ENCODE measurements at places on chromosomes 5 and 9.

DNA sequence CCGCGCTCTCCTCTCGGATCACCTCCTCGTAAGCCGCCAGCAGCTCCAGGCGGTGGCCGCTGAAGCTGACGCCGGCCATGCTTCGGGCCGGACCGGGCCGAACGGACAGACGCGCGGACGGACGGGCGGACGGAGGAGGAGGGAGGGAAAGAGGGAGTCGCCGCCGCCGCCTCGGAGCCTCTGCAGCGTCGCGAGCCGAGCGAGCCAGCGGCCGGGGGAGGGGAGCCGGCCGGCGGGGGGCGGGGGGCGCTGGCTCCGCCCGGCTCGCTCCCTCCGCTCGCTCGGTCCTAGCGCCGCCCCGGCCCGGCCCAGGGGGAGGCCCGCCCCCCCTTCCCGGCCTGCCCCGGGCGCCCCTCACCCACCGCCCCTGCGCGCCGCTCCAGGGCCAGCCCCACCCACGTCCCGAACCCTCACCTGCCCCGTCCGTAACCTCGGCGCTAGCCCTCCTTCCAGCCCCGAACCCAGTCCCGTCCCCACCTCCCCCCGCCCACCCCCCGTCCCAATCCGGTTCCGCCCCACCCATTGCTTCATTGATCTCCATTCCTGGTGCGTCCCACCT, at the start of gene DBN1:
DBN1 (minus strand) TSS at position 192 of the 559 bp plus-strand sequence; CDS start at position 79, 113 bp downstream.
- H3K36me3 ChIP-seq: no peaks in the 10 kb centered on the region
- H3K27me3 ChIP-seq: peaks cover 8% of the 10 kb centered on the region
- peak within 1 kb of the TSS; percentile 85 for H3K4me3 ChIP-seq
- peaks cover 29% of the 10 kb centered on the region for H3K4me1 ChIP-seq
- peak; percentile 70 for DNase-seq
- peak within 1 kb of the TSS; percentile 84 for H3K27ac ChIP-seq

DNA sequence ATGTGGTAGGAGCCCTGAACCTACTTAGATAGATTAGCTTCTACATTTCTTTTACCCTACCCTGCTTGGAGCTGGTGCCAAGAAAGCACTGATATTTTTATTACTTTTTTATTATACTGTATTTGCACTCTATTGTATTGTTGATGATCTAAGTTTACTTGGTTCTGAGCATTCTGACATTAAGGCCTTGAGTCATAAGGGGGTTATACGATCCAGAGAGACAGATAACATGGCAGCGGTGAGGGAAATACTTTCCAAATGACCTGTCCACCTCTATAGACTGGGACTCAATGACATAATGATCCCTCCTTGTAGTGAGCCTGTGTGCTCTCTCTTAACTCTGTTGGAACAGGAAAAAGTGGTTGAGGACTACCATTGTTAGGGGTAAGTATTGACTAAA, 176.3 kb downstream of the MAN2A1 start:
- H3K36me3 ChIP-seq: peaks cover 53% of the 10 kb centered on the region
- no peak overlapping the region for H3K4me3 ChIP-seq
- H3K27ac ChIP-seq: no peak overlapping the region
- no peaks in the 10 kb centered on the region for H3K27me3 ChIP-seq
- no peak for DNase-seq

DNA sequence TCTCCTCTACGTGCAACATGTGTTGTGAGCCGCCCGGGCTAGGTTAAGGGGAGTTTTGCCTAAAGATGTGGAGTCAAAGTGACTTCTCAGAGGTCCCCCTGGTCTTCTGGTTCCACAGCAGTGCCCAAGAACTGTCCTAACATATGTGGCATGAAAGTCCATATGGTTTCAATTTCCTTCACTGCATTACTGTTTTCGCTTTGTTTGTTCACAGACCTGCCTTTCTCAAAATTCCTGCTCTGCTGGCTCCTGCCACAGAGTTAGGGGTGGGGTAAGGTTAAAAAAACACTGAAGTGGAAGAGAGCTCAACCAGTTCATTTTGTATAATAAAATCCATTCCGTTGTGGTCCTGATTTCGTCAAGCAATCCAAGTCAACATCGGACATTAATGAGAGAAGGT, 289.4 kb downstream of the DMAC1 start:
- no peak for DNase-seq
- H3K27me3 ChIP-seq: peaks cover 7% of the 10 kb centered on the region
- H3K27ac ChIP-seq: no peak overlapping the region
- H3K4me1 ChIP-seq: no peaks in the 10 kb centered on the region

DNA sequence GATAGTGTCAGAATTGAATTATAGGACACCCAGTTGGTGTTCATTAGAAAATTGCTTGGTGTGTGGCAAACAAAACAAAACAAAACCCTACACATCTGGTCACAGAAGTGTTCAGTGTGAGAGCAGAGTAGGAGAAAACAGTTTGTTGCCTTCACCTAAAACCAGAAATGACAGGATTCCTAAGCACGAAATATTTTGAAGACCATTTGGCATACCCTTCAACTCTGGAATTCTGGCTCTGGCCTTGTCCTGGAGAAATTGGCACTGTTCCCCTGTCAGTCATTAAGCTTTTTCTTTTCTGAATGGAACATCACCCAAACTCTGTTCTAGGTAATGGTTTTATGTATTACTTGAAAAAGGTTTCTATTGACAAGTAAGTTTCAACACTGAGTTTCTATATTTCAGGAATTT, 110.2 kb upstream of the PCA3 start:
- H3K27me3 ChIP-seq: peaks cover 2% of the 10 kb centered on the region
- H3K4me1 ChIP-seq: peaks cover 46% of the 10 kb centered on the region
- no peak overlapping the region for H3K4me3 ChIP-seq
- H3K36me3 ChIP-seq: no peaks in the 10 kb centered on the region
- peak; percentile 28 for DNase-seq

GRCh38 chr5:151115272-151115905, 34.6 kb upstream of the TNIP1 start:
- H3K27ac ChIP-seq: no peak overlapping the region
- peaks cover 8% of the 10 kb centered on the region for H3K4me1 ChIP-seq
- peak; percentile 92 for DNase-seq
- H3K4me3 ChIP-seq: no peak overlapping the region

- no peaks in the 10 kb centered on the region for H3K27me3 ChIP-seq
- no peaks in the 10 kb centered on the region for H3K36me3 ChIP-seq
These were observed 173.5 kb downstream of the SLIT3 start for GRCh38 chr5:169127431-169127830.

GRCh38 chr5:72179028-72179815, 71.9 kb downstream of the MAP1B start:
- no peaks in the 10 kb centered on the region for H3K36me3 ChIP-seq
- no peak overlapping the region for H3K27ac ChIP-seq
- peaks cover 28% of the 10 kb centered on the region for H3K27me3 ChIP-seq
- DNase-seq: no peak

- H3K27ac ChIP-seq: no peak overlapping the region
- no peaks in the 10 kb centered on the region for H3K4me1 ChIP-seq
- no peaks in the 10 kb centered on the region for H3K36me3 ChIP-seq
- H3K27me3 ChIP-seq: peaks cover 5% of the 10 kb centered on the region
These were observed 26.4 kb downstream of the ZFAND5 start for GRCh38 chr9:72338631-72339030.

Data from activated CD4-positive, alpha-beta T cell treated with anti-CD3 and anti-CD28 coated beads, Interleukin-2, amount 10 ng/mL, durations not matched to agents 24 days and 14 days (primary cell).